ENCODE measurements at places on chromosomes 12 and 14. TPM values are rescaled to one million over a fixed set of nuclear protein-coding genes. Genes with fewer than 3 reads are reported as not detected.

The ARHGEF40 gene
- total RNA-seq, result 58.8 TPM

The GYS2 gene
- total RNA-seq, result not detected

- no peak for DNase-seq
These were observed 1.4 kb upstream of the CCDC88C start for GRCh38 chr14:91419044-91419397.

GRCh38 chr14:51581017-51581881 is 70.5 kb upstream of the FRMD6 start:
- no peak for DNase-seq

- no peak for DNase-seq
These were observed 188.1 kb downstream of the SLC5A8 start for GRCh38 chr12:101021911-101022388.

DNA sequence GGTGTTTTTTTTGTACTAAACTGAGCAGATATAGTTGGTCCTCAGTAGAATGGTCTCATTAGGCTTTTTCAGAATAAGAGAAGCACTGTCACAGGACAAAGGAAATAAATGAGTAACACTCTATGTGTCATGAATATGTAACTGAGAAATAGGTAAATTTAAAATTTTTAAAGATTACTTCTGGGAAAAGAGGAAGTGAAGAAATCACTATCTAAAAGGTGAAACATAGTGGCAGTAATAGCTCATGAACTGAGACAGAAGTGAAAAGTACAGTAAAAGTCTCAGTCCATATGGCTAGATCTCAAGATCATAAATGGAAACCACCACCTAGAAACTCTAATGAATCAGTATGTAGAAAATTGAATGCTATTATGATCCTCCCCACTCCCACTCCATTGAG is 89.3 kb upstream of the TTC7B start:
- DNase-seq, result no peak

GRCh38 chr14:80395031-80395430 is 183.7 kb upstream of the DIO2 start:
- no peak for DNase-seq

GRCh38 chr12:81942594-81942993 is 183.4 kb upstream of the PPFIA2 start:
- no peak for DNase-seq

DNA sequence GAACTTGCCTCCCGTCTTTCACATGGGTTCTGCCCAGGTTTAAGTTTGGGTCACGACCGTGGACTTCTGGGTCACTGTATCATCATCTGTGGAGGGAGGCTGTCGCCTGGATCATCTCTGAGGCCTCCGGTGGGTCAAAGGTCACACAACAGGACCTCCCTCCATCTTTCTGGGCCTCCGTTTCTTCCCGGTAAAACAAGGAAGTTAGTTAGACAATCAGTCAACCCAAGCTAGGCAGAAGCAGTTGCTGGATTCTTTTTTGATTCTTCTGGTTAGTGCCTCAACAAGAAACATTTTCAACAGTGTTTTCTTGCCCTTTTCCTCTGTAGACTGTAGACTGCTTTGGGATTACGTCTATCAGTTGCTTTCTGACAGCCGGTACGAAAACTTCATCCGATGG is 186.6 kb upstream of the BCL2L14 start:
- no peak for DNase-seq

GRCh38 chr14:98226411-98226810 is 1045.6 kb downstream of the BCL11B start:
- DNase-seq, result no peak

DNA sequence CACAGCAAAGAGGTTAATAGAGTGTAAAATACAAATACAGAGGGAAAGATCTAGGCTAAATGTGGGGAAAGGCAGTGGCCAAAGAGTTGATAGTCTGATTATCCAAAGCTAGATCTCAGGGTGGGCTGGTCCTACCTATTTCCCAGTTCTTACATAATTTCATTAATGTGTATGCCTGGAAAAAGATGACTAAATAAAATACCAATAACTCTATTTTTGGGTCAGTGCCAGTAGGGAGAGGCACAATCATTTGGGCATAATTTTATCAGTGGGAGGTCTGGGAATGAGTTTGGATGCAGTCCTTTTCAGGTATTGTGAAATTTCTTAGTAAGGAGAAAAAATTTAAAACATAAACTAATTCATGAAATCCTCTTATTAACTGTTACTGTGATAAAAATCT is 30.6 kb upstream of the CLEC14A start:
- no peak for DNase-seq

DNA sequence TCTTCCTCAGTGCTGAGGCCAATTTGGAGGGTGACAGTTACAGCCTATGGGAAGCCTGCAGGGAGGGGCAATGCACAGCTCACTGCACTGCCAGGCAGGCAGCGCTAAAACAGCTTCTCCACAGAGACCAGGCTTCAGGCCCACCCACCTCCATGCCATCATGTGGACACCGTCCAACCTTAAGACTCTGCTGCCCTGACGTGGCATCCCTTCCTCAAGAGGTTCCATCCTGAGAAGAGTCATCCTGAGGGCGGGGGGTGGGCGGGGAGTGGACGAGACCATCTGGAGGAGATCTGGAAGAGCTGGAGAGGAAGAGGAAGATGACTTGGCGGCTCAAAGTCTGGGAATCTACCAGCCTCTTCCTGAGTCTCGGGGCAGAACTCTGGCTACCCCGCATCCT is 8.4 kb upstream of the ACVRL1 start:
- no peak for DNase-seq
